ENCODE measurements at places on chromosomes 2 and 18. TPM values are rescaled to one million over a fixed set of nuclear protein-coding genes. Genes with fewer than 3 reads are reported as not detected.
A peak's percentile ranks its signal among the peaks of the same experiment; 100 is the strongest.

Gene PRSS56
- total RNA-seq: not detected

Gene FBXO41
- total RNA-seq: 2.4 TPM

Gene ZC3H15
- total RNA-seq: 49.6 TPM

Gene APCDD1
- 10.7 TPM for total RNA-seq

Gene METTL21A
- total RNA-seq: 14.2 TPM

Gene CD302
- total RNA-seq: 8.5 TPM

Gene TNFRSF11A
- 80.6 TPM for total RNA-seq

Gene SETBP1
- total RNA-seq: 11.8 TPM

Gene AMER3
- 0.56 TPM for total RNA-seq

Gene PJVK
- total RNA-seq: 1.8 TPM

Gene LINC00305
- total RNA-seq: not detected

Gene IL36A
- not detected for total RNA-seq

Gene PCBP1
- total RNA-seq: 348 TPM

Gene TGFA
- 25.8 TPM for total RNA-seq

Gene SLC5A7
- 0.42 TPM for total RNA-seq

Gene TFCP2L1
- 103 TPM for total RNA-seq

Gene DHX57
- 7.9 TPM for total RNA-seq

DNA sequence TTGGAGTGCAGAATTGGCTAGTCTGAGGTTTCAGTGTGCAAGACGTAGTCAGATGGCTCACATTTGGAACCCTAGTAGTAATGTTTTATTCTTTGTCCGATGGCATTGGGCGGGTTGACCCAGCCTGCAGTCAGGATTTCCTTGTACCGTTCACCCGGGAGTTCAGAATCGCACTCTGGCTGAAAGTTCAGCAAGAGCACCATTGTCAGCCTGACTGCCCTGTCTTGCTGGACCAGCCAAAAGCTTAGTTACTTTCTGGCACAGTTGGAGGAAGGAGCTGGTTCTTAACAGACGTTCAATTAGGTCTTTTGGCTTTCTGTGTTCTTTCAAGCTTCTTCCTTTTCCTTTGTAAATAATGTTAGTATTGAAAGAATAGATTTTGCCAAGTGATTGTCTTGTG is 18.6 kb downstream of the RMC1 start:
- no peak for DNase-seq

GRCh38 chr2:216596980-216597509 is 36.2 kb upstream of the IGFBP2 start:
- DNase-seq: no peak

- no peak for DNase-seq
These were observed 651.3 kb downstream of the DCDC2C start for GRCh38 chr2:4354678-4355077.

DNA sequence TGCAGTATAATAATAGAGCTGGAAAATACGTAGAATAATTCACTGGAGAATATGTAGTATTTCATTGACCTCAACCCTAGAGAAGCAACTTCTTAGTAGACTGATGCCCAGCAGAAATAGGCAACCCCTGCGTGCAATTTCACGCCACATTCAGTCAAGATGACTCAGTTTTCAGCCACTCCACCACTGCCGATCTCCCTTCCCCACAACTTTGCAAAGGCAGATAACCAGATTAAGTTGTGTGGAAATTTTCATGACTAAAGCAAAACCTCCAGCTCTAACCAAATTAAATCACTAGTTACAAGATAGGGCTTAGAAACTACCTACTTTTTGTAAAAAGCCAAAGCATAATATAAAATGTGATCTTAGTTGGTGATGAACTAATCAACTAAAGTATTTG is 63.3 kb upstream of the STK17B start:
- DNase-seq: no peak

- no peak for DNase-seq
These were observed 27.1 kb upstream of the ODC1 start for GRCh38 chr2:10475221-10475722.

- DNase-seq: peak; percentile 33
These were observed 140.0 kb upstream of the ST6GAL2 start for GRCh38 chr2:107025869-107026380.

DNA sequence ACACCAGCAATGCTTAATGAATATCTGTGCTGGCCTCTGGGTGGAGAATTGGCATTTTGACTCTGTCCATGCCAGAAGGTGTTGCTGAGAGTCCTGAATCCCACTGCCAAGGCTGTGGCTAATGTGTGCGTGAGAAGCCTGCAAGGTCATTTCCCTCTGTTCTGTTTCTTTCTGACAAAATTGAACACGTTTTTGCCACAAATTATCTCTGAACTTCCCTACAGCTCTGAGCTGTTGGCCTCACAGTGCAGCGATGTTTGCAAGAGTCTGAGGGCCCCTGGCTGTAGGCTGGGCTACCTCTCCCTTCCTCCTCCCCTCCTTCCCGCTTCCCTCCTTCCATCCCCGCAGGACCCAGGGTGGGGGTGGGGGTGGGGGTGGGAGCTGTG is 154.1 kb upstream of the HS6ST1 start:
- DNase-seq: no peak

- DNase-seq: peak; percentile 51
These were observed 40.0 kb downstream of the ICA1L start for GRCh38 chr2:202831242-202832220.

DNA sequence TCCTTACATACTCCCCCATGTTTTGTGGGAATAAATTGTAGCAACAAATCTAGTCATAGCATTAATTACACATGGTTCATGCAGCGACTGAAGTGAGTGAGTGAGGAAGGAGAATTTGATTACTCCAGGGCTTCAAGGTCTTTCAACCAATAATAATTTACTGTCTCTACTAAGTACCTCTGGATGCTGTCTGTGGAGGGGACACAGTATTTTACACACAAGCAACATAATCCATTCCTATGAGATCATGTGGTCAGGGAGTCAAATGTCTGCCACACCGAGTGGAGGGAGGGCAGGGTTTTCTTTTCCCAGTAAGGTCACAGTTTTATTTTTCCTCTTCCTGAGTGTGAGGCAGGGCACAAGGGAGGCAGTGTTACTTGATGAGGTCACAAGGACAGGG is 334.7 kb upstream of the CELF4 start:
- no peak for DNase-seq

DNA sequence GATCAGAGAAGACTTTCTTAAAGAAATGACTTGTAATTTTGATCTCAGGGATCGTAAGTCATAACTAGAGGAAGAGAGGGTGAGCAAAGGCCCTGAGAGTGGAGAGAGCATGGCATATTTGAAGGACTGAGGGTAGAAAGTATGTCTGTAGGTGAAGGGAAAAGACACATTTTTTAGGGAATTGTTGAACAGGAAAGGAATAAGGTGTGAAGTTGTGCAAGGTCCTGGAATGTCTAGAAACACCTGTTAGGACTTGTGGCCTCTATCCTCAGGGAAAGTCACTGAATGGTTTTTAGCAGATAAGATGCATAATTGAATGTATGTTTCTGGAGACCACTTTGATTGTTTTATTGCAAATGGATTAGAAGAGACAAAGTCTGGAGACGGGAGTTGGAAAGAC is 62.5 kb upstream of the ACTR3 start:
- DNase-seq: no peak

DNA sequence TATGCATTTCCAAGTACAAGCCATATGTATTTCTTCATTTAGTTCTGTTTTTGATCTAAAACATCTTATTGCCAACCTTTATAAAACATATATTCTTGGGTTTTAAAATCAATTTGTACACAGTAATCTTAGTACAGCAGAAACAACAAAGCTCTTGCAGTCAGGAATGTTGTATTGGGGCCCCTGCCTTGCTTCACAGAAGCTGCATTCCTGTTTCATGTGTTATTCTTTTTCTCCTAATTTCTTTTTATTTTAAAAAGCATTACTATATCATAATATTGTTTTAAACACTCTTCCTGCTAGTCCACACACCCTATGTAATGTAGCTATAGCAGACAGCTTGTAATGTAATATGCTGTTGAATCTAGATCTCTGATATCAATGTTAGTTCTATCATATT is 24.0 kb downstream of the SERPINB7 start:
- DNase-seq: no peak

DNA sequence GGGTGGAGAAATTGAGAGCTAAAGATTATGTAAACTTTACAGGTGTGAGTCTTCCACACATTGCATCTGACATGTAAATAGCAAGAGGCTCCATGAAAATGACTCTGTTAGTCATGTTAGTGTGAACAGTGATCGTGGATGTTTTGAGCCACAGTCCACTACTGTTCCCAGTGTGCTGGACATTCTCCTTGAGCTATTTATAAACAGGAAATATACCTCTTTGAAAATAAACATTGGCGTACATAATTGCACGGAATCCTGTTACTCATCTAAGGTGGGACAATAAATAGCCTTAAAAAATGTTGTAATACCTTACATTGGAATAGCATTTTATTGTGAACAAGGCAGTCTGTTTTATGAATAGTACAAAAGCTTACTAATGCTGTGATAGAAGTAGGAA is 37.0 kb downstream of the LIMS1 start:
- DNase-seq: no peak

- no peak for DNase-seq
These were observed 274.6 kb downstream of the AFF3 start for GRCh38 chr2:99867770-99868169.

- no peak for DNase-seq
These were observed 1201.0 kb upstream of the LRRTM1 start for GRCh38 chr2:81505586-81505985.

GRCh38 chr2:43425659-43426058 is 170.2 kb downstream of the THADA start:
- DNase-seq: no peak

- DNase-seq: no peak
These were observed 1.2 kb upstream of the SERPINB13 start for GRCh38 chr18:63585988-63586387.

DNA sequence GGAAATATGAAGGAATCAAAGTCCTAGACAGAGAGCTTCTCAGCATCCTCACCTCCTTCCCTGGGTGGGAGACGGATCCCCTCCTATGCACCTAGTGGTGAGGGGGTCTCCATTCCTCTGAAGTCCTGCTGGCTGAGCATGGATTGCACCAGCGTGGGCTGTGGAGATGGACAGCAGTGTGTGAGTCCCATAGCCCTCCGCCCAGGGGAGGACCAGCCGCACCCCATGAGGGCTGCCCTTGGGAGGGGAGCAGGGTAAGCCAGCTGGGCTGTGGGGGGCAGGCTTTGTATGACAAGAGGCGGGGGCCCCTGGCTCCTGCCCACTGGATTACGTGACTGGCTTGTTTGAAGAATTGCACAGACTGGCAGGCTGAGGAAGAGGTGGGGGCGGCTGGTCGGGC is 768.2 kb downstream of the GALR1 start:
- DNase-seq: no peak

DNA sequence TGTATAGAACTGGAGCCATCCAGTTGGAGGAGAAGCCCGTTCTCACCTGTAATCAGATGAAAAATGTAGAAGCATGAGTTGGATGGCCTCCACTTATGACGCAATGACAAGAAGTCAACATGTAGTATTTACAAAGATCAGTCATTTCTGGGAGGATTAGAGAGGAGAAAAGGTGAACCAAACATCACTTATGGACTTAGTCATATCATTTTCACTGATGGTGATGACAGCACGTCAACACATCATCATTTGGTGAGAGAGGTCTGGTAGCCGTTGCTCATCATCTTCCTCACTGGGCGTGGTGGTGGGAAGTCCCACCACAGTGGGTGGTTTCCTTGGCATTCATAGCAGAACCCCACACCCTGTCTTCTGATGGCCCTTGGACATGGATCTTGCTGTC is 264.2 kb upstream of the EPAS1 start:
- DNase-seq: no peak

GRCh38 chr18:48713309-48713708 is 174.5 kb downstream of the CTIF start:
- peak; percentile 20 for DNase-seq

- peak; percentile 32 for DNase-seq
These were observed 1.2 kb downstream of the ZNF514 start for GRCh38 chr2:95158441-95158840.

DNA sequence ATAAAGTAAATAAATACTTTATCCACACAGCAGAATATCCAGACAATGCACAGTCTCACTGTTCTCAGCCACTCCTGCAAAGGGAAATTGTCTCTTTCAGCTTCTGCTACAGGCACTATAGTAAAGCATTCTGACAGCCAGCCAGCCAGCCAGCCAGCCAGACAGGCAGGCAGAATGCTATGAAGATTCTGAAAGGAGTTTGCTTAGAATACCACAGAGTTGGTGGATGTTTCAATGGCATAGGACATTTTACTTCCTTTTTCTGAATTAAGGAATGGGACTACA is 116.1 kb upstream of the CYP26B1 start:
- no peak for DNase-seq

DNA sequence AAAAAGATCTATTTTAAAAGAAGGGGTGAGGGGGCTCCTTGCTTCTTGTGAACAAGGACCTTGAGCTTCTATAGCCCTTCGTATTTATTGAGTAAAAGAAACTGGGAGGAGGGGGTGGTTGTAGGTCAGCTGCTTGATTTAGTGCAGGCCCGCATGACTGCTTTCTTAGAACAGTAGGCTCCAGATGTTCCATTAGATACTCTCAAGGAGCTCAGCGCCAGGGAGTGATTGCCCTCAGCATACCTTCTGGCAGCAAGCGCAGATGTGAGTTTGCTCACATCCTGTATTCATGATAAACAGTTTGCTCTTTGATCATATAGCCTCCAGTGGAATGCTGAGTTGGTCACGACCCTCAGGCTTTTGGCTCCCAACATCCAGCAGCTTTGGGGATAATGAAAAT is 108.9 kb upstream of the XPO1 start:
- DNase-seq: no peak

DNA sequence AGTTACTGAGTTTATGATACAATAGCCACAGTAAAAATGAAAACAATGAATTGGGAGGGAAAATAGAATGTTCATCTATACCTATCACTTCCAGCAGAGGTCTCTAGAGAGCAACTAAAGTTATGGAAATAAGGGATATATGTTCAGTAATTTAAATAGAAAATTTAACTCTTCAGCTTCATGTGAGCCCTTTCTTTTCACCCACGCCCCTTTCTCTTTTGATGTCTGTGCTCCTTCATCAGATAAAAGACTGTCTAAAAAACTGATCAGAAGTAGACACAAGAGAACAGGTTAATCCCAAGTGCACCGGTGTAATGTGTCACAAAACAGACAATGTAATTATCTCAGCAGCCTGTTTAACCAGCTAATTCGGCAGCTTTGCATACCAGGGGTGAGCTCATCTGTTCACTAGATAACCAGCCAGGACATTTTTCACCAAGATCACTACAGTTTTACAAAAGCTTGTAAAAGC is 238.5 kb upstream of the ERBB4 start:
- DNase-seq: no peak

GRCh38 chr2:108360776-108361468 is 16.8 kb upstream of the SULT1C4 start:
- DNase-seq: no peak

DNA sequence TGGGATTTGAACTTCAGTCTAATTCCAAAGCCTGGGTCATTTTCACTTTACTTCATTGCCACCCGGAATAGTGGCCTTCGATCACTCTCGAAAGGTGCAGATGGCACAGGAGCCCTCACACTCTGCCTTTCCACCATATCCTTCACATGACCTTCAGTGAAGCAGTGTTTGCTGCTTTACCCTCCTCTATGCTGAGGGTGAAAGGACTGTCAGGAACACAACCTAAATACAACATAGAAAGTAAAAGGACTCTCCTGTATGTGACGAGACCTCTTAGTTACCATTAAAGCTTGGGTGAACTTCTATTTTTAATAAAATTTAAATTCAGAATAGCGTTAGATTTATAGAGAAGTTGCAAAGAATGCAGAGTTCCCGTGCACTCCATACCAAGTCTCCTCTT is 148.5 kb downstream of the TANC1 start:
- no peak for DNase-seq
